ENCODE measurements at places on chromosomes 5 and 9.

- DNase-seq: no peak
Measured at GRCh38 chr9:113532809-113533190, 69.3 kb downstream of the RGS3 start.

DNA sequence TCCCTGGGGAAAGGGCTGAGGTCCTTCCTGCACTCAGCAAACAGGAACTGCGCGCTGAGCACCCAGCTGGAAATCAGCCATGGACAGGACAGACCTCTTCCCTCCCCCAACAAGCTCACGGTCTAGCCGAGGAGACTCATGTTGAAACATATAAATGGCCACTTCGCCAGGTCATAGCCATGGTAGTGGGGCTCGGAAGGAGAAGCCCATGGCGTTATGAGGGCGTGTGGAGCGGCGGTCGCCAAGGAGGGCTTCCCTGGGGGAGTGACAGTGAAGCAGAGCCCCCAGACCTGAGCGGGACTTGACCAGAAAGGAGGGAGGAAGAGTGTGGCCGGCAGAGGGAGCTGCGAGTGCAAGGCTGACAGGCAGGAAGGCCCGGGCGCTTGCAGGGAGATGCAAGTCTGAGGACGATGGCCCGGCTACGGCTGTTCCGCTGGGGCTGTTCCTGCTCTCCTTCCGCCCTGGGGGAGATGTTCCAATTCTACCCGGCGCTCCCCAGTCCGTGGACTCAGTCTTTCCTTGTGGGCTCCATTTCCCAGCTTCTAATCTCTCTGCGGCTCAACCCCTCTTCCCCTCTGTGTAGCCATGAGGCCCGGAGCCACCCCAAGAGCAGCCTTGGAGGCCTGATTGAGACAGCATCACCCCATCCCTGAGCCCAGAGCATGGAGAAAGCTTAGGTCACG, 43.9 kb upstream of the PRRC2B start:
- DNase-seq: peak; percentile 84

- DNase-seq: no peak
Measured at GRCh38 chr5:116144103-116144502, 59.3 kb downstream of the COMMD10 start.

DNA sequence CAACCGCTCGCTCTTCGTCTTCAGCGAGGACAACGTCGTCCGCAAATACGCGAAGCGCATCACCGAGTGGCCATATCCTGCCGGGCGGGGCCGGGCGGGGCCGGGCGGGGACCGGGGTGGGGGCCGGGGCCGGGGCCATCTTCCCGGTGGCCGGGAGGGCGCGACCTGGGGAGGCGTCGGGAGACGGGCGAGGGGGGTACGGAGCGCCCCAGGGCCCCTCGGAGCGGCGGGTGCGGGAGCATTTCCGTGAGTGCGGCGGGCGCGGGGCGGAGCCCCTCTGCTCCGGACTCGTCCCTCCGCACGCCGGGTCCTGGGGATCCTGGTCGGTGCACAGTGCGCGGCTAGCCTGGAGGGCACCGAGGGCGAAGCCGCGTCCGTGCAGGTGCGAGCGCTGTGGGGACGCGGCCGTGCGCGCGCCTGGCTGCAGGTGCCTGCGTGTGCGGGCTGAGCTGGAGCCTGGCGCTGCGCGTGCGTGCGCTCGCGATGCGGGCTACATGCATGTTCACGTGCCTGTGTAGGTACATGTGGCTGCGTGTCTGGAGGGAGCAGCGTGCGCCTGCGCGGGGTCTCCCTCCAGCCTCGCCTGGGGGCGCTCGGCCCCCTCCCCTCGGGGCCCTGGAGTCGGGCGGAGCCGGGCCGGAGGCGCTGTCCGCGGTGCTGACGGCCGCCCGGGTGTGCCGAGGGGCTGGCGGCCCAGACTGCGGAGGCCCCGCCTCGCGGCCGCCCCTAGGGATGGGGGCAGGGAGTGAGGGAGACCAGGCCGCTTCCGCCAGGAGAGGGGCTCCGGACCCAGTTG, 762 bp downstream of the CACNA1B start:
- DNase-seq: peak; percentile 43

- DNase-seq: no peak
Measured at GRCh38 chr5:135504376-135504775, 31.4 kb downstream of the NEUROG1 start.
